ENCODE measurements at places on chromosomes 2 and 18.

- no peak for DNase-seq
Observed at GRCh38 chr2:45256173-45256866, 247.1 kb upstream of the SIX2 start.

DNA sequence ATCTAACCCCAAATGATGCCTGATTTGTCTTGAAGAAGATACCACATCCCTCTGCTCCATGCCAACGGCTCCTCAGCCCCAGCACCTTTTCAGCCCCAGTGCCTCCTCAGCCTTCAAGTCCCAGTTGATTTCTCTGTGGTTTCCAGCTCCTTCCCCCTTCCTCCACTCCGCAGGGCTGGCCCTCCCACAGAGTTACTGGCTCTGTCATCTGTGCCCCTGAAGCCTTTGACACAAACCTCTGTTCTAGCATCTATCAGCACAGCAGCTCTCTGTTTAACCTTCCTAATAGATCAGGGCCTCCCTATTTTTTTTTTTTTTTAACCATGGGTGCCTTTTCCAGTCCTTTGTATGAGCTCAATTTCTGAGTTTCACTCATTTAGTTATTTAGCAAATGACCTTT is 201.3 kb upstream of the CXCR4 start:
- DNase-seq, result no peak

GRCh38 chr2:37268111-37268510 is 36.7 kb downstream of the NDUFAF7 start:
- no peak for DNase-seq

DNA sequence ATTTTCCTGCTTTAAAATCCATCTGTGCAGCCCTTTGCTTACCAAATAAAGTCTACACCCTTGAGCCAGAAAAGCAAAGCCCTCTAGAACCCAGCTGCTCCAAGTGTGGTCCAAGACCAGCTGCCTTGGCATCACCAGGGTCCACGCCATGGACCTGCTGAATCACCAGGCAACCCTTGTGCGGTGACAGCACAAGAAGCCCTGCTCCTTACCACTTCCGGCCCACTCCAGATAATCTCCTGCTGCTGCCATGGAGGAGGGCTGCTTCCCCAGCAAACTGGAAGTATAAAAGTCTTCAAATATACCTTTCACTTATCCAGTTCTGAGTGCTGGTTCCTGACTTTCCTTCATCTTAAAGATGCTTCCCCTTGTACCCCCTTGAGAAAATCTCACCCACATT is 106.0 kb upstream of the PKDCC start:
- no peak for DNase-seq

GRCh38 chr2:150075831-150076230 is 411.6 kb downstream of the RND3 start:
- DNase-seq, result no peak

- no peak for DNase-seq
Observed at GRCh38 chr2:135072125-135072997, 20.3 kb downstream of the RAB3GAP1 start.

GRCh38 chr2:207317378-207317984 is 151.7 kb upstream of the KLF7 start:
- no peak for DNase-seq

- no peak for DNase-seq
Observed at GRCh38 chr18:23635283-23636070, 27.2 kb downstream of the ANKRD29 start.

GRCh38 chr2:203675086-203675485 is 31.4 kb upstream of the CD28 start:
- DNase-seq, result no peak

- DNase-seq, result no peak
Observed at GRCh38 chr2:142803158-142803557, 74.3 kb upstream of the KYNU start.

DNA sequence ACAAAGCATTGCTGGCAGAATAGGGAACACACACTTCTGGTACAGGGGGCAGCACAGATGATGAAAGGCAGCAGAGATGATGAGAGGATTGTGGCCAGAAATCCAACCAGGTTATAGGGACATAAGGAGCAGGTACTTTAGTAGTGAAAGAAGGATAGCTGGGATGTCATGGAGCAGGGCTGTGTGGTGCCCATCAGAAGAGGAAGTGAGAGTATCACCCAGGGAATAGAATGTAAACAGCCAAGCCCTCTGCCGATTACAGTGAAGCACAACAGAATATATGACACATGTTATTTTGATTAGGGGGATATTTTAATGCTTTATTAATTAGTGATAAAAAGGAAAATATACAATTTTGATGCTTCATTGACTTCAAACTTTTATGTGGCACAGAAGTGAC is 883.4 kb upstream of the CDH2 start:
- no peak for DNase-seq

GRCh38 chr2:189698020-189698887 is 23.8 kb downstream of the ANKAR start:
- DNase-seq, result no peak

DNA sequence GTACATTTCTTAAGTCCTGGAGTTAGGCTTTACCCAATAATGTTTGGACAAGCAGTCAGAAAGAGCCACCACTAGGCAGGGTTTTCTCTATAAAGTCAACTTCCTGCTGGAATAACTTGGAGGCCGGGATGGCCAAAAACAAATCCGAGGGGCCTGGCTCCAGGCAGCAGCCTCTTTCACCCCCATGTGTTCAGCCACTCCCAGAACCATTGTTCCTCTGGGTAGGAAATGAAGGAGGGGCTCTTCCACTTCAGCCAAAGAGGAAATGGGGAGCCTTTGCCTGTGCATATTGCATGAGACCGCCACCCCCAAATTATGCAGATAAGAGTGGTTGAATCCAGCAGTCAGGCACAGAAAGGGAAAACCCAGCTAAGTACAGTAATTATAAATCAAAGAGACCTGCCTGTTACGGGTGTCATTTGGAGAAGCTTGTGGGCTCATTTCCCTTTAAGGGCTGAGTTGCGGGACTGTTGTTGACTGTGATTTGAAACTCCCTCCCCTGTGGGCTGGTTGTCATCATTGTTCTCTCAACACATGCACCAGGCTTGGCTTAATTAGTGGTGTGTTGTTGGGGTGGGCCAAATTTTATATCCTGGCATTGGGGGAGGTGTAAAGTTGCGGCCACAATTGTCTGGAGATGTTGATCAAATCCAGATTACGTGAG is 212.8 kb upstream of the SOX11 start:
- DNase-seq, result no peak

DNA sequence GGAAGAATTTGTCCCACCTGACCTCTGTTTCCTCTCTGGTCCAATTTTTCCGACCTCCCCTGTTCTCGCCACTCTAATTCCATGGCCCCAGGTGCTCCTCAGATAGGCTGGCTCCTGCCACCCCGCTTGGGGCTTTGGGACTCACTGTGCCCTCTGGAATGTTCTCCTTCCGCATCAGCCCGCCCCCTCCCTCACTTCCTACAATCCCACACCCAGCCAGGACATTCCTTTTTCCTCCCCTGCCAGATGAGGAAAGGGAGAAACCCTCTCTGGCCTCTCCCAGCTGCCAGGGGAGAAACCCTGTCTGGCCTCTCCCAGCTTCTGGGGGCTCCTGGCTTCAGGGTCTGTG is 3.1 kb upstream of the OR6B2 start:
- no peak for DNase-seq

DNA sequence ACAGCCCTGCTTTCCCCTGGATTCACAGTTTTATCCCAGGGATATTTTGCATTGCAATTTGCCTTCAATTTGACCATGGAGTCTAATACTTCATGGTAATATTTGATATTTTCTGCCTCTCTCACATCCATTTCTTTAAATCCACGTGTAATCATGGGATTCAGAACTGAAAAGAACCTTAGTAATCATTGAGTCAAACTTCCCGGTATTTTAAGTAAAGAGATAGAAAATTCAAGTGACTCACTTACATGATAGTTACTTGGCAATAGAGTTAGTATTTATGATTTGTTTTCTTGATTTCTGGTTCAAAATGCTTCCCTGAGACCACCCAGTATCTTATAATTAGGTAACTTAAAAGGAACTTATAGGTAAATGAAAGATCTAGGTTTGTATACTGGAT is 33.7 kb upstream of the CDC42EP3 start:
- no peak for DNase-seq

DNA sequence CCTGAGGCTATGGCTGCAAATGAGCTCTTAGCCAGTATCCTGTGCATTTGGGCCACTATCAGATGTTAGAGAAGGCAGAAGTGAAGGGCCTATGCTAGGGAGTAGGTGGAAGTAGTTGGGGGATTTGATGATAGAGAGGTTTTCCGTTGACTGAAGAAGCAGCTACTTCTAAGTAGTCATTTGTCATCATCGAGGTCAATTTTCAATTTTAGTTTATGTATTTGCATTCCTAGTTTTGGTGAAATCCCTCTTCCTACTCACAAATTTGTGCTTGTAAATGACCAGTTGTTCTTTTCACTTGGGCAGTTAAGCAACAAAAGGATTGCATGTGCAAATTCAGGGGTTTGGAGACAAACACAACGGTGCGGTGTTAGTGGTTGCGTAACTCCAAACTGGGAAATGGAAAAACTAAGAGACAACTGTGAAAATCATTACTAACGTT is 48.5 kb upstream of the PELI1 start:
- no peak for DNase-seq

- no peak for DNase-seq
Observed at GRCh38 chr2:138365581-138365980, 136.0 kb upstream of the SPOPL start.

DNA sequence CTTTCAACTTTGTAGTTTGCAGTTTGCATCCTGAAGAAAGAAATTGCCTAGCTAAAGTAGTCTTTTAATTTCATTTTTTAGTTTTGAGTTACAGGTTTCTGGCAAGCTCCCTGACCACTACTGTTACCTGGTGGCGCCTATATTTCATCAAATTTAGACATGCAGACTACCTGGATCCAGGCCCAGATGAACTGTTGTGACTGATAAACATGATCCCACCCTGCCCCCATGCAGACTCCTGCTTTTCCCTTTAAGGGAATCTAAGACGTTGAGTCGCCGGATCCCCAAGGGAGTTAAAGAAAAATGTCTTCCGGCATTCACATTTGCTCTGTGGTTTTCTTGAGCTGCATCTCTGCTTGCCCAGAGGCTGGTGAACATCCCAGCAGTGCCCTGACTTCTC is 22.2 kb downstream of the METAP1D start:
- no peak for DNase-seq

- DNase-seq, result no peak
Observed at GRCh38 chr18:35377875-35378573, 887 bp upstream of the ZNF396 start.

DNA sequence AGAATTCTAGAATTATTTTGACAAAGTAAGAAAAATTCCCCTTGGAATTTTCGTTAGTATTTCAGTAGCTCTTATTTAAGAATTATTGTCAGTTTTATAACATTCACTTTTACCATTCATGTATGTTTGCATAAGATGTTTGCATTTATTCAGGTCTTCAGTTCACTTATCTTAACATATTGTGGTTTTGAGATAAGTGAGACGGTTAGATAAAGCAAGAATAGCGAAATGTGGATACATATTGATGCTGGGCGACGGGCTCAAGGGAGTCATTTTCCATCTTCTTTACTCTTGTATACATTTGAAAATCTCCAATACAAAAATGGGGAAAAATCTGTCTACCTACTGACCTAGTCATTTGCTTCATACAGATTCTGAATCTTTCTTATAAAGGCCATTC is 156.7 kb upstream of the HDAC4 start:
- DNase-seq, result no peak
